ENCODE measurements at places on chromosomes 12 and 14.

- no peak for DNase-seq
These were observed 14.2 kb upstream of the HELB start for GRCh38 chr12:66288121-66288520.

GRCh38 chr14:103070971-103071542 is 13.0 kb upstream of the LBHD2 start:
- no peak for DNase-seq

DNA sequence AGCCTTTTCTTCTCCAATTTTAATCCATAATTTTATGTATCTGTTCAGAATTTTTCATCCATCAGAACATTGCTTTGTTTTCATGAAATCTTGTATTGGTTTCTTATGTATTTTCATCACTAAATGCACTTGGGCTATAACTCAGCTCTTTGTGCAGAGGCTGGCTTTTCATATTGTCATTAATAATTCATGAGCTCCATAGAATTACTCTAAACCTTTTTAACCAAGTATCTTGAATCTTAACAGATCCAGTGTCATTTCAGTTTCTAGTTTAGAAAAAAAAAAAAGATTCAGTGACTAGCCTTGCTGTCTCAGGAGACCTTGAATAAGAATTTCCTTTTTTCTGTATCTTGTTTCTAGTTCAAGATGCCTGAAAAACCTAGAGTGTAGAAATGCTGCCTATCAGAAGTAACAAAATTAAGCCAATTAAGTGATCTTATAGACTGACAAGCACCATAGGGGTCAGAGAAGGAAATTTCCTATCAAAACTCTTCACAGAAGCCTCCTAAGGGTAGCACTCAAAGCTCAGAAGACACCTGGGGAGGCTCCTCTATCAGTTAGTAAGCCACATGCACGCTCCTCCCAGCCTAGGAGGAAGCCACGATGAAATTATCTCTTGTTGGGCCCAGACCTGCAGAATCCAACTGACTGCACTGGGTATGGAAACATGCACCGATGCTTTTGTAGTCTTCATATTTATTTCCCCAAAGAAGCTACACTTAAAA is 163.4 kb downstream of the KICS2 start:
- no peak for DNase-seq

GRCh38 chr12:59068436-59068835 is 148.1 kb upstream of the LRIG3 start:
- no peak for DNase-seq

DNA sequence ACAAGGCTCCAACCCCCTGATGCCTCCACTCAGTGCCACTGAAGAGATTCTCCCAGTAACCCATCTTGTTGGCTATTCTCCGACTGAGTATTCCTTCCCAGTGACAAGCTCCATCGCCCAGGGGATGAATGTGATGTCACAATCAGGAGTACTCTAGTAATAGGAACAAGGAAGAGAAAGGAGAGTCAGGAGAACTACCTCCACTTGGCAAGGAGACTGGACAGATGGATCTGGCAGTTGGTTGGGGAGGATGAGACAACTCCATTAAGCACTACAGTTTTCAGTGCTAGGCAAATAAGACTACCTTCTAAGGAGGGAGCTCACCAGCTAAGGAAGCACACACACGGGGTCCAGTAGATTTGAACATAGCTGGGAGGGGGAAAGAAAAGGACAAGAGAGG is 5.3 kb downstream of the RNF41 start:
- DNase-seq, result no peak

GRCh38 chr14:64823305-64823861 is 56.3 kb downstream of the SPTB start:
- DNase-seq, result peak; percentile 76

All from common myeloid progenitor, CD34-positive (primary cell).